Retina (tissue), 1 donor: ENCODE measurements at places on chromosomes 2 and 18.

DNA sequence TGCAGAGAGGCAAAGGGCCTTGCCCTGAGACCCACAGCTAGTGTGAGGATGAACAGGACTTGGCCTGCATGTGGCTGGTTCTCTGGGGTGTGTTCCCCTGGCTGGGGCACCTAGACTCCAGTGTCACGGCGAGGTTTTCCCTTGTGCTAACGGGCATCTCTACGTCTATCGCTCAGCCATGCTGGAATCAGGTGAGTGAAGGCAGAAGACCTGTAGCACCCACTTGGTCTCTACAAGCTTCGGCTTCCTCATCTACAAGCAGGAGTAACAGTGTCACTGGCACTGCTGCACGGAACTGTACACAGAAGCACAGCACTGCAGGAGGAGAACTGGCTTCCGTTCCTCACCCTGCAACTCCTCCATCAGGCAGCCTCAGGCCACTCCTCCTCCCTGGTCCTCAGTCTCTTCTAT lies 30.6 kb downstream of the HS1BP3 start:
- no peak for DNase-seq

DNA sequence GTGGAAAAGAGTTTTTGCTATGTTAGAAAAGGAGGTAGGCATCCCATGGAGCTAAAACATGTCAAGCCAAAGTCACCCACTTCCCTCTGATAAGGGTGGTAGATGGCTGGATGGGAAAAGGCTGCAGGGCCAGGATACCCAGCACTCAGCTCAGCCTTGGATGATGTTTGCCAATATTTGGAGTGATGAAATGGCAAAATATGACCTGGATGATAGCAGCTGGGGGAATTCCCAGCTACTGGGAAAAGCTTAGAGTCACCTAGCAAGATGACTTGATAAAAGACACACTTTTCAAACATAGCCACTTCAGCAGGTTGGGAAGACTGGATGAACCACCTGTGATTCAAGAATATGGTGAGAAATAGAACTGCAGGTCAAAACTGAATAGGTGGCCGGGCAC lies 10.1 kb downstream of the RFX8 start:
- no peak for DNase-seq

DNA sequence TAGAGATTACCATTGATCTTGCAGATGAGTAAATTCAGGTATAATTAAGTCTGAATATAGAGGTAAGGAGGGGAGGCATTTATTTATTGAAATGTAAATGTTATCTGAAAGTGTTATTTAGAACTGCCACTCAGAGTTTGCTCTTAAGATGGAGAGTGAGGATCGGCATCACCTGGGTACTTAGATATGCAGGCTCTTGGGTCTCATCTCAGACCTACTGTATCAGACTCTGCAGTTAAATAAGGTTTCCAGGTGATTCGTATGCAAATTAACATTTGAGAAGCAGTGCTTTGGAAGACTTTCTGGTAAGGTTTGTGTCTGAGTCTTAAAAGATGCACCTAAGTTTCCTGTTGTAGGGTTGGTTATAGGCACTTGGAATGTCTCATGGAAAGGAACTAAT lies 9.2 kb downstream of the HTR2B start:
- no peak for DNase-seq

- no peak for DNase-seq
Measured at GRCh38 chr2:199727306-199727705, 123.7 kb downstream of the FTCDNL1 start.

DNA sequence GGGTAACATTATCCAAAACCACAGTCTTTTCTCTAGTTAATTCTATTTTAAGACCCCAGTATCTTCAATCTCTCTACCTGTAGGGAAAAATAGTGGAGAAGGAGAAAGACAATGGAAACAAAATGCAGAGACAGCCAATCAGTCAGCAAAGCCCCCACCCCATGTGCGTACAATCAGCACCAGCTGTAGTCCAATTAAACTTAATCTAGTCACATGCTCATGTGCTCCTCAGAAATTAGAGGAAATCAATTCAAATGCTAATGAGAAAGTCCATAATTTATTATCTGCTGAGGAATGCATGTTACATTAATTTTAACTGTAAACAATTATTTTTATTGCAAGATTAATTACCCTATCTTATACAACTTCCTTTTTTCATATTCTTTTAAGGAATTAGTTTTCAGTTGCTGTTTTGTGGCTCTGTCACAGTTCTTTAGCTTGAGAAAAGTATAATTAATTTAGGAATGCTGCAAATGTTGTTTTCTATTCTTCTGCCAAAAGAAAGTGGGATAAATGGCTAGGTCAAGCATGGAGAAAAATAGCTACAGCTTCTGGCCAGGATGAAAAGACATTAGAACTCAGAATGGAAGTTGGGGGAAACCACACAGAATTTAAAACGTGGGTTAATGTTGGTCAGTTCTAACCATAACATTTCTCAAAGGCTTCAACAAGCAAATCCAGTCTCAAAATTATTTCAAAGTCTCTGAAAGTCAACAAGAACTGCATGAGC lies 232.4 kb upstream of the HNRNPA3 start:
- no peak for DNase-seq

DNA sequence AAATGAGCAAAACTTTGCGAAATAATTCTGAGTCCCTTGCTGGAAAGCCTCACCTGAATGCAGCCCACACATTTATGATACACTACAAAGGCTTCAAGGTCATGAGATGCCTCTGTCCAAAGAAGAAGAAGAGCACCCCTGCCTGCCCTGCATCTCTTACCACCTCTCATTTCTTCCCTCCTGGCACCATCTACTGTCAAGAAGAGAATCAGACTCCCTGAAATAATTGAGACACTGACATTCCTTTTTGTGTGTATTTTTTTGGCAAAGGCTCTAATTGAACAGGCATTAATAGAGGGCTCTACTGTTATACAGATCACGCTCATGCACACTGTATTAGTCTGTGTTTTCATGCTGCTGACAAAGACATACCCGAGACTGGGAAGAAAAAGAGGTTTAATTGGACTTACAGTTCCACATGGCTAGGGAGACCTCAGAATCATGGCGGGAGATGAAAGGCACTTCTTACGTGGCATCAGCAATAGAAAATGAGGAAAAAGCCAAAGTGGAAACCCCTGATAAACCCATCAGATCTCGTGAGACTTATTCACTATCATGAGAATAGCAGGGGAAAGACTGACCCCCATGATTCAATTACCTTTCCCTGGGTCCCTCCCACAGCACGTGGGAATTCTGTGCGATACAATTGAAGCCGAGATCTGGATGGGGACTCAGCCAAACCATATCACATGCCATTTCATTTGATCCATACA lies 176.3 kb downstream of the ALPK2 start:
- DNase-seq: no peak

DNA sequence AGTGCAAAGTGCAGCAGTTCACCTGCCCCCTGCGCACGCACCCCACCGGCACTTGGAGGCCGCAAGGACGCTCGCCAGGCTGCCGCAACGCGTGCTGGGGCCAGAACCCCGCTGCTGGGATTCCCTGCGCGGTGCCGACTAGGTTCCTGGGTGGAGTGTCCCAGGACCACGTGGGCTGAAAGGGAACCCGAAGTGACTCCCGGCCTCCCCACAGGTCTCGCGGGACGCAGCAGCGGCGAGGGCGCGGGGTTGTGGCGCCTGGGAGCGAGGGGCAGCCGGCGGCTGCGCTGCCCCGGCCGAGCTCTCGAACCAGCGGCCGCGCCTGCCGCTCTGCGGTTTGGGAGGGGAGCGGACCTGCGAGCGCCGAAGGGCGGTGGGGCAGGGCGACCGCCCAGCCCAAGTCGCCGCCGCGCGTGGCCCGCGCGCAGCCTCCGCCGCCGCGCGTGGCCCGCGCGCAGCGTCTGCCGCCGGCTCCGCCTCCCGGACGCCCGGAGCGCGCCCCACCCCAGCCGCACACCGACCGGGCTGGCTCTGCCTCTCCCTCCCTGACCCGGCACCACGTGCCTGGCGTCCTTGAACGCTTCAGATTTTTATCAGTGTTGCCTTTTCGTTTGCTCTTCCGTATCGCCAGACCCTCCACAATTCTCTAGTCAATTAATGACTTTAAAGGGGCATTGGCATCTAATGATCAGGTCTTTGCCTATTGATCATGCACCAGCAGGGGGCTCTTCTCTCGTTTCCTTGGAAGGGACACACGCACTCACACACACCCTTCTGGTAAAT lies at the start of gene FTCDNL1:
FTCDNL1 (minus strand) TSS at position 475 of the 783 bp plus-strand sequence. CDS start 2,230 bp downstream, outside the sequence.
- peak; percentile 86 for DNase-seq

GRCh38 chr2:186664385-186665043 lies 29.3 kb upstream of the FAM171B start:
- DNase-seq: peak; percentile 54
